Activated naive CD8-positive, alpha-beta T cell treated with anti-CD3 and anti-CD28 coated beads, Interleukin-2, amount 10 ng/mL, durations not matched to agents 7 days and 5 days (primary cell): ENCODE measurements at places on chromosomes 1 and 21.

GRCh38 chr1:23098463-23099170 lies 70.0 kb downstream of the LUZP1 start:
- DNase-seq: no peak

DNA sequence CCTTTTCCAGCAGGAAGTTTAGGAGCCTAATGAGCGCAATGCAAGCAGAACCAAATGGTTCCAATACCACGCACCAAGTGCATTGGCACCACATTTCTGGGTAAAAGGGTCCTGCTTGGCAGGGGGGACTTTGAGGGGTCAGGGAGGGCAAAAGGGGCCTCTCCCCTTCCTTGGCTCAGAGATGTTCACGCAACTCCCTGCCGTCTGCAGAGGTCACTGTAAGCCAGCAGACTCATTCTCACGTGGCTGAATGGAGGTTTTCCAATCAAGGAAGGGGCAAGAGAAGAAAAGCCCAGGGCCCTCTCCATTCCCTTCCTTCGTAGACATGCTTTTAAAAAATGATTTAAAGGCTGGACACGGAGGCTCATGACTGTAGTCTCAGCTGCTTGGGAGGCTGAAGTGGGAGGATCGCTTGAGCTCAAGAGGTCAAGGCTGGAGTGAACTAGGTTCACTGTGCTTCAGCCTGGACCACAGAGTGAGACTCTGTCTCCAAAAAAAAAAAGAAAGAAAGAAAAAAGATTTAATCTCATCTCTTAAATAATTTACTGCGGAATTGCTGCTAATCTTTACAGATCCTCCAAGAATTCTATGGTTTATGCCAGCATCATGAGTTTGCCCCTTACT lies 80.3 kb downstream of the RUNX3 start:
- no peak for DNase-seq

DNA sequence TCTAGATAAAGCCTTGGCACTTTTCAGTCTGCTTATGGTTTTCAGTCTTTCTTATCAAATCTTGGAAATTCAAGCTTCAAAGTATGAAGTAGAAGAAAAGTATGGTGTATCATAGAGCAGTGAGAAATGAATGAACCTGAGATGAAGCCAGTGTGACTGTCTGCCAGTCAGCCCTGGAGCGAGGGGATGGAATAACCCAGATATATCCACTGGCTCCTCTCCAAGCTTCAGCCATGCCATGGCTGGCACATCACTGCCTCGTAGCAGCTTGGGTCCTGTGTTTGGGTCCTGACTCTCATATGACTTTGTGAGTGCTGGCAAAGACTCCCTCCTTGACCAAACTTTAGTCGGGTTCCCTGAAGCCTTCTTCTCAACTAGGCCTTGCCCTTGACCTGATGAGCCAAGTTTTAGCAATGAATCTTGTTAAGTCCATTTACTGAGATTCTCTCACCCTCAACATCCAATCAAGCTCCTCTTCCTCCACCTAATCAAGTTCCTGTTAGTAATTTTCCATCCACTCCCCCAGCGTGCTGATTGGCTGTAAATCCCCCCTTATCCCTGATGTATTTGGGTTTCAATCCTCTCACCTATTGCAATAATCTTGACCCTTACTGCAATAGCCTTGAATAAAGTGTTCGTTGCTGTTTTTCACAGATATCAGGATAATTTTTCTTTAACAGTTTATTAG lies 62.5 kb upstream of the PRDX6 start:
- no peak for DNase-seq

DNA sequence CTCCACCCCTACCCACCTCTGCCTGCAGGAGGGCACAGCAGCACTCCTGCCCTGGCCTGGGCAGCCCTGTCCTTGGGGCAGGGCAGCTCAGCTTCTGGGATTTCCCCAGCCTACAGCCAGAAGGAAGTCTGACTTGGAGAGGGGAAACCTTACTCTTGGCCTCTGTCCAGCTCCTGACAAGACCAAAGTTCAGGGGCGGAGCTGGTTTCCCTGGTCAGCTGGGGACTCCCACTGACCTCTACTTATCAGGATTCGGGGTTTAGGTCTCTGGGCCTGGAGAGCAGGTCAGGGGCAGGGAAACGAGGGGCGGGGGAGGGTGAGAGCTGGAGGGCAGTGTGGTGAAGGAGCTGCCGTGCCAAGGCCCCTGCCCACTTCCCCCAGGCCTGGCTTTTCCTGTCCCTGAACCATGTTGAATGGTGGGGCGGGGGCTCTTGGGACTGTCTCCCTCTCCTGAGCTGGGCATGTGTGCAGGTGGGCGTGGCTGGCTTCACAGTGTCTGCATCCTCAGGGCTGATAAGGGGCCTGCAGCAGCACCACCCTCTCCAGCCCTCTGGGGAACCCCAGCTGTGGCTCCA lies 16.8 kb upstream of the ETV3 start:
- no peak for DNase-seq

DNA sequence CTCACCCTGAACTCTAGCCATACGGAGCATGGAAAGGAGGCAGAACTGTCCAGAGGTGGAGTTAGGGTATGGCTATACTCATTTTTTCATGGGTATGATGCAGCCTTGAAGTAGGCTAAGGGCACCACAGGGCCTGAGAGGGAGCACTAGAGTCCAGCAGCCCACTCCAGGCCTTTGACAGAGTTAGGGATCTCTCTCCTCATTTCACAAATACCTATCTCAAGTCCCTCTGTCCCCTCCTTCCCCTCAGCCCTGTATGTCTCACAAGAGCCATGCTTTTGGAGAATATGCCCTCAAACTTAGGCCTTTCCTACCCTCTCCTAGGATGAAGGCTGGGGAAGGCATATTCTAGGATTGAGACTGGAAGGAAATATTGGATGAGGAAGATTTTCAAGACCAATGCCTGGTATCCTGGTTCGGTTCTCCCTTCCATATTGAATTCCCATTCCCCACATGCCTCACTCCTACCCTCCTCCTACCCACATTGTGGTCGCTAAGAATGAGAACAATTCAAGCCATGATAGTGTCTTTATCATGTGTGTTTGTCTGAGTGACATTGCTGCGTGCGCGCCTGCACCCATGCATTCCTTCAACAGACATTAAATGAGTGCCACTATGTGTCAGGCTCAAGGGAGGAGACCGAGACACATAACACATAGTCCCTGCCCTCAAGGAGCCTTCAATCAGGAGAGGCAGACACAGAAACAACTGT lies 2.6 kb upstream of the NECTIN4 start:
- DNase-seq: peak; percentile 12

GRCh38 chr1:39086865-39087409 lies 60.8 kb downstream of the NDUFS5 start:
- no peak for DNase-seq

- no peak for DNase-seq
These were observed at the start of gene C1orf210 for GRCh38 chr1:43285269-43285990. C1orf210 (minus strand) TSS chr1:43285581; CDS start chr1:43283270, 2,311 bp downstream.

GRCh38 chr21:18142655-18143054 lies 102.0 kb upstream of the CHODL start:
- DNase-seq: no peak

GRCh38 chr1:234499119-234499942 lies 20.4 kb upstream of the TARBP1 start:
- DNase-seq: peak; percentile 92

GRCh38 chr1:202112859-202113689 lies 9.6 kb upstream of the GPR37L1 start:
- no peak for DNase-seq

GRCh38 chr1:189315035-189315901 lies 1162.4 kb downstream of the BRINP3 start:
- no peak for DNase-seq

GRCh38 chr1:94022471-94023189 lies 98.3 kb downstream of the ABCA4 start:
- no peak for DNase-seq

DNA sequence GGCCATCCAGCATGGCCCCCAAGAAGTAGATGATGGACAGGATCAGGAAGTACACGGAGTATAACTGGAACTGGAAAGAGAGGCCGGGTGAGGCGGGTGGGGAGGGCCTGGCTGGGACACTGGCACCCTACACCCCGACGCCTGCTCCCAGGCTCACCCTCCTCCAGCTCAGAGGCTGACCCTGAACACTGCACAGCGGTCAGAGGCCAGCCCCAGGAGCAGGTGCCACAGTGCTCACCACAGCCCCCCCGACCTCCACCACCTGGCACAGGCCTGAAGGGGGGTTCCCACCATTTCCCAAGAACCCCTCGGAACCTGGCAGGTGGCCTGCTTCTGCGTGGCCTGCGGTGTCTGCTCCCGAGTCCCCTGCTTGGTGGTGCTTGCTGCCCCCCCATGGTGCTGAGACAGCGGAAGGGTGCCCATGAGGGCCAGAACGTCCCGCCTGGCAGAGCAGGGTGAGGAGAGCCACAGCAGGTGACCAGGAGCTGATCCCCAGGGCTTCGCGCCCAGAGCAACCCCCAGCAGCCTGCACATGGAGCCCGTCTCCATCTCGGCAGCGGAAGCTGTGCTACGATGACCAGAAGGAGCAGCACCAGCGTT lies 26.1 kb downstream of the SLC19A1 start:
- no peak for DNase-seq

DNA sequence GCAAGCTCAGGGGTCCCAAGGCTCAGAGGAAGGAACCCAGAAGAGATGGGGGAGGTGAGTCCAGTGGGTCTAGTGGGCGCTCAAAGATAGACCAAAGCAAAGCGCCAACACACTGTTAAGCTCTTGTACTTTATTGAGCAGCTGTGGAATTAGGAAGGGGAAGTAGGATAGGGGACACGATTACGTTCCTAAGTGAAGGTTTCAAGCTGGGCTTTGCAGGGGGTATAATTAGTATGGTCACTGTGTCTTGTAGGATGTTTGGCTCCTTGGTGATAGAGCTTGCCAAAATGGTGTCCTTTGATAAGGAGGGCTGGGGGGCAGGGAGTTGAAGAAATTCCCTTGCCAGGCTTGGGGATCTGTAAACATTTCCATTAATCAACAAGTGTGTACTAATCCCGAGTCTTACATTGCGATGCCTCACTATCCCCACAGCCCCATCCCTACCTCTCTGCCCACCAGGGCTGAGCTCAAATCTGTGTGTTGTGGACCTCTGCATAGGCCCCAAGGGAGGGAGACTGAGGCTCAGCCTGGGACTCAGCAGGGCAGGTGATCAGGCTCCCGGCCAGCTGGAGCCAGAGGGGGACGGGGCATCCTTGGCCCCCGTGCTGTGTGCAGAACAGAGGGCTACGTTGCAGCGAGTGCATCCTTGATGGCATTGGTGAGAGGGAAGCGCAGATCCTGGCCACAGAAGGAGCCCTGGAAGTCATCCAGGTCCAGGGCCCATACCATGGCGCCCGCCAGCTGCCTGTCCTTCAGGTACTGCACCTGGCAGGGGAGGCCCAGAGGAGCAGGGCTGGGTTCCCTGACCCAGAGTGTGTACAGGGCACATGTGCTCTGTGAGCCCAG lies 3.4 kb upstream of the MYBPH start:
- DNase-seq: no peak

DNA sequence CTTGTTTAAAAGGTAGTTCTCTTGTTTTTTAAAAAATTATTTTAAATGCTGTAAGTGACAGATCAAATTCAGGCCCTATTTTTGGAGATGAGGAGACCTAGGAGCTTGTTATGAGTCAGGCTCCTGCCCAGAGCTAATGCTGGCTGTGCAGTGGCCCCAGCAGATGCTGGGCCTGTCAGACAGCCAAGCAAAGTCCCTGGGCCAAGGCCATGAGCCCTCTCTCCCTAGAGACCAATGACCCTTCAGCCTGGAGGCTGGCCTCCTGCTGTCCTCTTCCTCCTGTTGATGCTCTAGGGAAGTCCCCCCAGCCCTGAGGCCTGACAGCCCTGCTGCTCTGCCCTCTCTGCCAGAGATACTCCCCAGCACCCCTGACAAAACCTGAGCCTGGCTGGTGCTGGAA lies 128.1 kb upstream of the CTTNBP2NL start:
- DNase-seq: no peak

GRCh38 chr1:229757226-229757625 lies 131.2 kb downstream of the URB2 start:
- DNase-seq: no peak

GRCh38 chr21:32193098-32193465 lies 85.8 kb downstream of the MIS18A start:
- no peak for DNase-seq

DNA sequence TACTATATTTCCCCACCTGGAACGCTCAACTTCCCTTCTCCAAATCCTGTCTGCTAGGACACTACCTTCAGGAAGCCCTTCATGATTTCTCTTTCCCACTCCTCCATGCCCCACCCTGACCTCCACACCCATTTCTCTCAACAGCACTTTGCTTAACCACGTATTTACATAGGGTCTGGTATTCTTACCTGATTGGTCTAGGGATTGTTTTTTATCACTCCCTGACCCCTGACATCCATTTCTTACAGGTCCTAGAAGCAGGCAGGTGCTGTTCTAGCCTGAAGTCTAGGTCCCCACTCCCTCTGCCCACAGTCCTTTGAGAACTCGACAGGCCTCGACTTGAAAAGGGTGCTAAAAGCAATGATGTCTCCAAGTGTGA lies 47.5 kb downstream of the DMAP1 start:
- DNase-seq: no peak

DNA sequence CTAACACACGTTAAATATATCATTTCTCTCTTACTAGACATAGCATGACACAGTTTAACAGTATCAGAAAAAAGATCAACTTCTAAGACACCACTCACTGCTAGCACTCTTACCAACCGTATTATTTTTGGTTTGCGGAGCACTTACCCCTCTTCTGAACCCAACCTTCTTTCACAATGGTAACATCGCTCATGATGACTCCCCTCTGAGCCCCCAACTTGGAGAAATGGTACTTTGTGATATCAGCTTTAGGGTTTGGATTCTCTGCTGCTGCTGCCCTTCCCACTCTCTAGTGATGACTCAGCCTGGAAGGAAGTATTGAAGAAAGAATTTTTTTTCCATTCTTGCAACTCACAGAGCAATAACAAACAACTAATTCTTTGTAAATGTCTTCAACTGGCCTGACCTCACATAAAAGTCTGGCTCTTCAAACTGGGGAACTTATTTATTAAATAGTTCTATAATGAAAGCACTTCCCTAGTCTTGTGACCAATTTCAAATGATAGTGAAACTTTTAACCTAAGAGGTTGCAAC lies 7.0 kb downstream of the AKT3 start:
- DNase-seq: no peak

- no peak for DNase-seq
These were observed 446.8 kb downstream of the USP25 start for GRCh38 chr21:16176570-16176969.

DNA sequence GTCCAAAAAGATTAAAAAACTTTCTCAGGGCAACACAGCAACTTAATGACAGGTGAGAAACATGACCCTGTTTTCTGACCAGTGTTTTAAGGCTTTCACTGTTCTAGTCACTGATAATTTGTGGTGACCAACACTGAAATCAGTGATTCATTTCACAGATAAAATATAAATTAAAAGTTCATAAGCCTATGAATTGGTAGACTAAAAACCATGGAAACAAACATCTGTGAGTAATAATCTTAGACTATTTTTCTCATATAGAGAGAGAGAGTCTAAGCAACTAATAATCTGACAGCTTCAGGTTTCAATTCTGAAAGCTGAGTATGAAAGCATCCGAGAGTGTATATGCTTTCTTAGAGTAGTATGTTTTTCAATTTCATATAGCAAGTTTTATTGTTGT lies 536.9 kb downstream of the ADGRL2 start:
- no peak for DNase-seq

GRCh38 chr1:244962130-244962529 lies 97.8 kb upstream of the HNRNPU start:
- DNase-seq: no peak

- DNase-seq: no peak
These were observed 3.8 kb upstream of the SAMD13 start for GRCh38 chr1:84297546-84298244.

- no peak for DNase-seq
These were observed 1.1 kb downstream of the CRCT1 start for GRCh38 chr1:152515434-152515783.

- no peak for DNase-seq
These were observed 32.6 kb downstream of the OR2G3 start for GRCh38 chr1:247638011-247638410.

GRCh38 chr1:208855403-208855802 lies 611.2 kb upstream of the PLXNA2 start:
- no peak for DNase-seq
